ENCODE measurements at places on chromosomes 12 and 14. TPM values are rescaled to one million over a fixed set of nuclear protein-coding genes. Genes with fewer than 3 reads are reported as not detected.
A peak's percentile ranks its signal among the peaks of the same experiment; 100 is the strongest.

The TSHR gene
- total RNA-seq = 0.29 TPM

The ARHGAP9 gene
- total RNA-seq = 16.2 TPM

The ACOT6 gene
- total RNA-seq = not detected

DNA sequence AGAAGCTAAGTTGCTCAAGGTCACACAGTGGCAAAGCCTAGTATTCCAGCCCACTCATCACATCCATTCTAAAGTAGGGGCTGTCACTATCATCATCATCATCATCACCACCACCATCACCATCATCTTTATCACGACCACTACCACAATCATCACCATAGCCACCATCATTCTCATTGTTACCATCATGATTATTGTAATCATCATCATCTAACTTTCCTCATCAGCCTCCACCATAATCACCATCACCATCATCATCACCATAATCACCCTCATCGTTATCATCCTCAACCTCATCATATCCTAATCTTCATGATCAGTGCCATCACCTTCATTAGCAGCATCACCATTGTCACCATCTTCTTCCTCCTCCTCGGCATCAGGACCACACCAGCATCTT, 48.7 kb downstream of the NOS1 start:
- DNase-seq = no peak

GRCh38 chr12:120286768-120287490, 4.8 kb downstream of the RNU4-2 start:
- DNase-seq = no peak

DNA sequence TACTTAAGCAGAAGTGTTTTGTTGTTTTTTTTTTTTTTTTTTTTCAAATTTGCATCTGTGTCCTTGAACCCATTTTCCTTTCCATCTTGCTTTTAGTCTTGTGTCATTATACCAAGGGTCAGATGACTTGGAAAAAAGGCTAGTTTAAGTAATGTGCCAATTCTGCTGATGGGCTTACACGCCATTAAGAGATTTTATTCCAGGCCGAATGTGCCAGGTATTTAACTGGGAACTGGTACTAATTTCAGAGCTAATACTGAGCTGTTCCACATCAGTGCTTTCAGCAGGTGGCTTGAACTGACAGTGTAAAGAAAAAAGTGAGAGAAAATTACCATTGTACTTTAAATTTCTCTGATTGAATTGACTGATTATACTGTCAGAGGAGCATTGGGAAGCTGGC, 224.9 kb downstream of the NPAS3 start:
- no peak for DNase-seq

DNA sequence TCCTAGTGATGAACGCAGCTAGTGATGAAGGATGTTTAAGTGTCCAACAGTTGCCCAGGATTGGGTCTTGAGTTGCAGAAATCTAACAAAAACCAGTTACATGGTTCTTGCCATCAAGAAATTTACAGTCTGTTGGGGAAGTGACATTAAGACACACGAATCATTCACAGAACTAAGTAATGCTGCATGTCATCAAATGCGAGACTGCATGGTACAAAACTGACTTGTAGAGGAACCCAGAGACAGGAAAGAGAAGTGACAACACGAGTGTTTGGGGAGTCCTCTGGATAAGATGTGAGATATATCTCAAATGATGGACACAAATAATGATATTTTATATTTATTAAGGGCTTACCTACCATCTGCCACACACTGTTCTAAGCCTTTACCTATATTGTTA, 6.1 kb upstream of the SYNE3 start:
- no peak for DNase-seq

- no peak for DNase-seq
Observed at GRCh38 chr12:450438-450837, 9.3 kb upstream of the B4GALNT3 start.

- DNase-seq = no peak
Observed at GRCh38 chr14:68593806-68594536, 198.9 kb downstream of the ZFP36L1 start.

- DNase-seq = no peak
Observed at GRCh38 chr12:96398424-96399119, 1.7 kb downstream of the CDK17 start.

- DNase-seq = no peak
Observed at GRCh38 chr12:81949841-81950308, 190.7 kb upstream of the PPFIA2 start.

GRCh38 chr12:104486943-104487819, 30.4 kb downstream of the CHST11 start:
- no peak for DNase-seq

DNA sequence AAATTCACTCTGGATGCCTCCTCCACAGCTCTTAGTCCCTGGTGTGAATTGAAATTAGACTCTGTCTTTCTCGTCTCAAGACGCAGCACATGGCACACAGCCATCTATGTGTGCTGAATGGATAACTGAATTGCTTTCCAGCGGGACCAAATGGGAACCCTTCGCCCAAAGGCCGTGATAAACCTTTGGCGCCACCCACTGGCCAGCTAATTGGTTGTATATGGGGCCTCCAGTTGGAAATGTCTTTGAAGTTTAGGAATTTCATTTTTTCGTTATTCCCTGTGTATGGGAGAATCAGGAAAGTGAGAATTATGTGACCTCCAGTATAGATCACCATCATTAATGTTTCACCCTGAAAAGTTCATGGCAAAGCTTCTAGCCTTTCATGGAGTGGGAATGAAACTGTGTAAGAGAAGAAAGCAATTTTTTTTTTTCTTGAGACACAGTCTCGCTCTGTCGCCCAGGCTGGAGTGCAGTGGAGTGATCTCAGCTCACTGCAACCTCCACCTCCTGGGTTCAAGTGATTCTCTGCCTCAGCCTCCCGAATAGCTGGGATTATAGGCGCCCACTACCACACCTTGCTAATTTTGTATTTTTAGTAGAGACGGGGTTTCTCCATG, 9.8 kb upstream of the HSP90AA1 start:
- peak; percentile 95 for DNase-seq

Measured in aorta (tissue), 5 donors.